GM20000 (cell line): ENCODE measurements at places on chromosomes 6 and 20.

GRCh38 chr6:162852840-162853577 is 125.2 kb downstream of the PACRG start:
- no peak for DNase-seq

GRCh38 chr20:2151858-2152281 is 50.2 kb downstream of the STK35 start:
- DNase-seq, result no peak

GRCh38 chr6:32785781-32786533 is 22.6 kb upstream of the HLA-DQB2 start:
- DNase-seq, result peak; percentile 63

DNA sequence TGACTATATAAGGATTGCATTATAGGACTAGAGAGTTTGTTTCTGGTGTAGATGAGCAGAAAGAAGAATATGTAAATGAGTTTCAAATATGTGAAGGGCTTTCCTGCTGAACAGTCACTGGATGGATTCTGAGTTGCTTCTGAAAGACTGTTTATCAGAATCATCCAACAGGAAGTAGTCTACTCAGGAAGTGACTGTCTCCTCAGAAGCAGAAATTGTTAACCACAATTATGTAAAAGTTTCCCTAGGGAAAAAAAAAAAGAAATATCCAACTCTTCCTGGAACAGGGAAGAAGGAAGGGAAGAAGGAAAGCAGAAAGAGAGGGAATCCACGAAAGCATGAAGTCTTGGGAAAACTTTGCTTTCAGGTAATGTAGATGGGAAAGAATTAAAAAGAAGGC is 138.9 kb downstream of the TENT5A start:
- no peak for DNase-seq

DNA sequence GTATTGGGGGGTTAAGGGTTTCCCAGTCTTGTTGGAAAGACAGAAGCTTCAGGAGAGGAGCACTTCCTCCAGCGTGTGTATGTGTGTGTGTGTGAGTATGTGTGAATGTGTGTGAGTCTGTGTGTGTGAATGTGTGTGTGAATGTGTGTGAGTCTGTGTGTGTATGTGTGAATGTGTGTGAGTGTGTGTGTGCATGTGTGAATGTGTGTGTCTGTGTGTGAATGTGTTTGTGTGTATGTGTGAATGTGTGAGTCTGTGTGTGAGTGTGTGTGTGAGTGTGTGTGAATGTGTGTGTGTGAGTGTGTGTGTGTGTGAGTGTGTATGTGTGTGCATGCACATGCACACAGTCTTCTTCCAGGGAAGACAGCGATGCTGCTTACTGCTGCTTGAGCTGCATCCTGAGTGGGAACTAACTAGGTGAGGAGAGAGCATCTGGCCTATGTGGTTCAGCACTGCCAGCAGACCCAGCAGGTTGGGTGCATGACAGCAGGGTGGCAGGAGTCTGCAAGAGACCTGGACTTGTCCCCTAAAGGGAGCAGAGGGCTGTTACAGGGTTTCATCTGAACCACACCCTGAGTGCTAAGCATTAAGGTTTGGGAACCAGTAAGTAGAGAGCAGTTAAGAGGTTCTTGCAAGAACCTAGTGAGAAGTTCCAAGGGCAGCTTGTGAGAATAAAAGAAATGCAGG is 22.7 kb upstream of the CCND3 start:
- DNase-seq, result no peak

- no peak for DNase-seq
Observed at GRCh38 chr6:41239467-41240159, 11.5 kb downstream of the TREML4 start.

DNA sequence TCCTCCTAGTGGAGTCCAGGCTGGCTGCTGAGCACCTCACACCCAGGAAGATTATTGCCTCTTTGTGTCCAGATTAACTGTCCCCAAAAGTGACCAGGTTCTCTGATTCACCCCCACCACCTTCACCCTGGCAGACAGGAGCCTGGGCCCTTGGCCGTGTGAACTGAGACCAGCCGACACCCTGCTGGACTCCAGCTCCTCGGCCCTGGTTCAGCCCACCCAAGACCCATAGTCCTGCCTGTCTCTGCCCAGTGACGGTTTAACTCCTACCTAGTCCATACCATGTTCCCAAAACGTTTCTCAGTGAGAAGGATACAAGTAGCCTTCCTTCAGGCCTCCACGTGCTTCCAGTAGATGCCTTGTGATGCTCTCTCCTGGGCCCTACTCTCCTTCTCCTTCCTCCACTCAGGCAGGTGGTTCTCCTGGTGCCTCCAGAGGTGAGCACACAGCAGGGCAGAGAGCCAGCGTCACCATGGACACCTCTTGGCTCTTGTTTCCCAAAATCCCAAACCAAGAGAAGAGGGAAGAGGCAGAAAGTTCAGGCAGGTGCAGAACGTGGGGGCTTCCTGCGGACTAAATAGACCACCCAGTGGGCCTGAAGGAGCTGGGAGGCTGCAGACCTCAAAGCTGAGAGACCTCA is 134.4 kb upstream of the CST7 start:
- no peak for DNase-seq

DNA sequence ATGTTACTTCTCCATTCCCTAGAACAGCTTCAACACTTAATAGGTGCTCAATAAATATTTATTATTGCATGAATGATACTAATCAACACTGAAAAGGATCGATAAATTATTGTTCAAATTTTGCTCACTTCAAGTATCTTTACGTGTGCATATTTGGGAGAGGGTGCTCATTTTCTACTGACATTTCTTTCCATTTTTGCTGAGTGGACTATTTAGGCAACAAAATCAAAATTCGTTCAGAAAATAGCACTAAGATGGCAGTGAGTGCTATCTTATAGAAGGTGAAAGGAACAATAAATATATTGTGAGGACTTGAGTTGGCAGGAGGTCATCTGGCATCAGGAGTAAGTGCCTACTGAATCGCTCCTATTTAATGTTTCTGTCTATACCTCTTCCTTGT is 501.9 kb upstream of the IRAK1BP1 start:
- DNase-seq, result no peak

DNA sequence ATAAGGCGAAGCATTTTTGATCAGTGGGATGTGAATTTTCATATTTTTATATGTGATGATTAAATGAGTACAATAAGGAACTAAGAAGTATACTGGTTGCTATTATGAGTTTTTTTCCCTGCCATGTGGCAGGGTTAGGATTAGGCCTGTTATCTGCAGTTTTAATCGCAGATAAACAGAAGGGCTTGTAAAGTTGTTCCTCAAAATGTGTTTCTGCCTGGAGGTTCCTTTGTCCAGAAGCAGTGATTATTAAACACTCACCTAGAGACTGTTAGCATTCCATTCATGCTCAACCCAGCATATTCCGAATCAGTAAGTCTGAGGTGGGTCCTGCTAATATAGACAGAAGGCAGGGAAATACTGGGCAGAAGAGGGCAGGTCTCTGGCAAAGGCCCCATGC is 316.0 kb downstream of the CLIC5 start:
- no peak for DNase-seq

DNA sequence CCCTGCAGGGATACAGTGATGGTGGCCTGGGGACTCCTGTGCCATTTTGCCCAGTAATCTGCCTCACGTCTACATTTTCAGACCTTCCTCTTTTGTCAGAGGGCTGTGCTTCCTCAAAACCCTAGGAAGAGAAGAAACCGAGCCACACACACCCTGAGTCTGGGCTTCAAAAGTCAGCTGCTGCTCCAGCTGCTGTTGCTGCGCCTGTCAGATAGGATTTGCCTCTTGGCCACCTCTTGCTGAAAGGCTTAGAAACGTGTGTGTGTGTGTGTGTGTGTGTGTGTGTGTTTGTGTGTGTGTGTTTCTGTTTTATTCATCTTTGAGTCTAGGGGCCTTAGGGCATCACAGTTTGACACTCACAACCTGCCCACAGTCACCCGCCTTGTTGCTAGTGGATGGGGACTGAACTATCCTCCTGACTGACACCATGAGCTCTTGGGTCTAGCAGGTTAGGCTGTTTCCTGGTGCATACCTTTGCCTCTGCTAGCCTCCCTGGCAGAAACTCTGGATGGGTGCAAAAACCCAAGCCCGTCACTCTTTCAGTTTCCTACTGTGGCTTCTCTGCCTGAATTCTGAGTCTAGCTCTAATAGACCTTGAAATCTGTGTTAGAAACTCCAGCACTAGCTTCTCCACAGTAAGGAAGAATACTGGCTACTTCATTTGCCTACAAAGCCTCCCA is 94.9 kb upstream of the CEP85L start:
- DNase-seq, result no peak

DNA sequence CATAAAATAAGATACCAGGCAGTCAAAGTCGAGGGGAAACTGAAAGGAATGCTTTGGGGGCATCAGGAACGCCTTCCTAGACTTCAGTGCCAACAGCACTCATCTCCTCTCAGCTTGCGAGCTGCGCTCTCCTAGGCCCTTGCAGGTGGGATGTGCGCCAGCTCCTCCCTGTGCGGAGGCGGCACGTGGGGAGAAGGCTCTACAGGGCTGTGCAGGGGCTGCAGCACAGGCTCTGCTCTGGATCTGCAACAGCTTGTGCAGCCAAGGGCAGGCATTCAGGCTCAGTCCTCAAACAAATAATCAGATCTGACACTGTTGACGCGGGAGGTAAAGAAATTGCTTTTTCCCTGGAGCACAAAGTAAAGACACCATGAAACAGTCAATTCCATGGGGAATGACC is 144.8 kb downstream of the TTLL2 start:
- DNase-seq, result no peak

GRCh38 chr6:36755435-36756348 is 58.1 kb downstream of the RAB44 start:
- peak; percentile 72 for DNase-seq

GRCh38 chr6:30881392-30882203 is 2.7 kb upstream of the DDR1 start:
- DNase-seq, result no peak

GRCh38 chr20:10954137-10954840 is 280.5 kb upstream of the JAG1 start:
- no peak for DNase-seq

DNA sequence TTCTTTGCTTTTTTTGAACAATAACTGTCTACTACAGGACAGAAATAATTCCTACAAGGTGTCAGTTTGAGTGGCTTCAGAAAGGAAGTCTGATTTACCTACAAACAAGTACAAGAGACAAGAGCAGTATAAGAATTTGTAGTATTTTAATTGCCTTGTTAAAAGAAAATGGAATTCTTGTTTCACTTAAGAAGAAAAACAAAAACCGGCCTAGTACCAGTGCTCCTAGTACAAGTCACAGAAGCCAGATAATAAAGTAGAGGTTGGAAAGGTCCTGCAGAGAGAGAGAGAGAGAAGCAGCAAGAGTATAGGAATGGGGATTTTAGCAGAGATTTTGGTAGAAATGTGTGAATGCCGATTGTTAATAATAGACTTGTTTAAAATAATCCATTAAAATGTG is 6.4 kb downstream of the TAB2 start:
- no peak for DNase-seq

DNA sequence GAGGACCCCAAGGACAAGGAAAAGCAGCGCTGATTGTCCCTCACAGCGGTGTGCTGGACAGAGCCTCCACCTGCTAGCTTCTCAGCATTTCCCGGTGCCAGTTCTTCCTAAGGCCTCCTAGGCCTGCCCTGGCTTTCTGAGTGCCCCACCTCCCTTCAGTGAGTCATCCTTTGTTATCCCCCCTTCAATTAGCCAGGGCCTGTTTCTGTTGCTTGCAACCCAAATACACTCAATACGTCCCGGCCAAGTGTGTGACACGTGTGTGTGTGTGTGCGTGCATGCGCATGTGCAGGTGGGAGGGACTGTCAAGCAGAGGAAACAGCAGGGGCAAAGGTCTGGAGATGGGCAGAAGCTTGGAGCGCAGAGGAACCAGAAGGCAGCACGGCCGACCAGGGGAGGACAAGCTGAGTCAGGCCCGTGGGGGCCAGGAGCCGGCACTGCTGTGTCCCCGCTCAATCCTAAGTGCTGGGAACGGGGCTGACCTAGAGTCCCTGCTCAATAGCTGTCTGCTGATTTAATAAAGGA is 159.8 kb downstream of the PREX1 start:
- no peak for DNase-seq

- no peak for DNase-seq
Observed at GRCh38 chr6:163420289-163420614, 5.7 kb downstream of the QKI start.

DNA sequence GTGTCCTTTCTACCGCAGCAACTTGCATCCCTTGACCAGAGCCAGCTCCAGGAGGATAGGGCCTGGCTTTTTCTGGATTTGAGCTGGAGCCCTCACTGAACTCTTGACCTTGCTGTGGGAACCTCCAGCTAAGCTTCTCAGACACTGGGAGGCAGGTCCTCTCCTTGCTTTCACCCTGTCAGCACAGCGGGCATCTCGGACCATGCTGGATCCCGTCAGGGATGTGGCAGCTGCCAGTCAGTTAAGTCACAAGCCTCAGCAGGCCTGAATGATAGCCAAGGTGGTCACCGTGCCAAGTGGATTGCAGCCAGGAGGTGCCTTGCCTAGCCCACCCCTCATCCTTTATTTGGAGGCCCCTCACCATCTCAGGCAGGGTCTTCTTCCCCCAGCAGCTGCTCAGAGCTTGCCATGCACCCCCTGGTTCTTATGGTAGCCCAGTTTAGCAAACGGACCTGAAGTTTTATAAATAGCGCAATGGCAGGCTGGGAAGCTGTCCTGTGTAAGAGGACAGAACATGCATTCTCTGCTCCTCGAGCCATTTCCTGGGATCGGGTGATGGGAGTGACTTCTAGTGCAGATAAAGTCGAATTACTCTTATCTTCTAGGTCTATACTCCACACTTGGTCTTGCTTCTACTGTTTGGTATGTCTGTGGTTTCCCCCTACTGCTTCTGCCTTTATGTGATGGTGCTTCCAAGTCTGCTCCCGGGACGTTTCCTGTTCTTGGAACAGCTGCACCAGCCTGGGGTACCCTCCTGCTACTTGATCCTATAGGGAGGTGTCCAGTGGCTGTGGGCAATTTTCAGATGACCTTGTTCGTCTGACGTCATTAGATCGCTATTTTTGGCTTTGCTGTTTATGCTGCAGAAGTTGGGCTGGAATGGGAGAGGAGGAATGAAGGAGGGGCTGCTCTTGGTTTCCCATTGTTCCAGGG is 7.1 kb upstream of the MYLK2 start:
- no peak for DNase-seq

- no peak for DNase-seq
Observed at GRCh38 chr6:66230591-66230990, 523.6 kb upstream of the EYS start.

GRCh38 chr6:163281634-163282033 is 132.9 kb upstream of the QKI start:
- no peak for DNase-seq

DNA sequence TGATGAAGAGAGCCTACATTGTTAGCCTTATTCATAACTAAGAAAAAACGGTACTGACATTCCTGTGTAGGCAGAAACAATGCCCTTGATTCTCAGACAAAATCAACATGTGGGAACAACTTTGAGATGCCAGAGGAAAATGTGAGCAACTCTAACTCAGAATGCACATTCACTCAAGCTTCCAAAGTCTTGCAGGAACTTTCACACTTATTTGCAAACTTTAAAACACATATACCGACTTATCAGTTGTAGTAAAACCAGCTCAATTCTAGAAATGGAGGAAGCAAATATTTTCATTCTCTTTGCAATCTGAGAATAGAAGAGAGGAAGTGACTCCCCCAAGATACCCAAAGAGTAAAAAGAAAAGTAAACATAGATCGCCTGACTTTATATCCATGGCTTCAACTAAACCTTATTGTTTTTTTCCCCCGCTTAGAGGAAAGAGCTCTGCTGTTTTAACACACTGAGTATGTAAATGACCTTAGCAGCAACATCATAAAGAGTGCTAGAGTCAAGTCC is 117.6 kb downstream of the EPB41L2 start:
- DNase-seq, result no peak
